ENCODE measurements at places on chromosomes 13 and 19. TPM values are rescaled to one million over a fixed set of nuclear protein-coding genes. Genes with fewer than 3 reads are reported as not detected.

Gene FAAP24
- total RNA-seq: 16.8 TPM

Gene GATAD2A
- 51.0 TPM for total RNA-seq

Gene BCKDHA
- 47.6 TPM for total RNA-seq

Gene MEF2B
- total RNA-seq: 0.95 TPM

Gene CGB5
- 0.88 TPM for total RNA-seq

Gene ZNF534
- not detected for total RNA-seq

Gene ZNF132
- 0.10 TPM for total RNA-seq

Gene NCCRP1
- 1.7 TPM for total RNA-seq

Gene IGSF23
- total RNA-seq: 0.31 TPM

Gene CLEC17A
- 0.09 TPM for total RNA-seq

Gene HNRNPM
- 248 TPM for total RNA-seq

Gene KLK14
- 0.41 TPM for total RNA-seq
